Stimulated activated CD4-positive, alpha-beta T cell treated with anti-CD3 and anti-CD28 coated beads, TNF-alpha, amount 100 ng/mL, for 1 hour (primary cell): ENCODE measurements at places on chromosomes 12 and 14.

GRCh38 chr12:57821474-57822214, 3.1 kb upstream of the AVIL start:
- DNase-seq: no peak

DNA sequence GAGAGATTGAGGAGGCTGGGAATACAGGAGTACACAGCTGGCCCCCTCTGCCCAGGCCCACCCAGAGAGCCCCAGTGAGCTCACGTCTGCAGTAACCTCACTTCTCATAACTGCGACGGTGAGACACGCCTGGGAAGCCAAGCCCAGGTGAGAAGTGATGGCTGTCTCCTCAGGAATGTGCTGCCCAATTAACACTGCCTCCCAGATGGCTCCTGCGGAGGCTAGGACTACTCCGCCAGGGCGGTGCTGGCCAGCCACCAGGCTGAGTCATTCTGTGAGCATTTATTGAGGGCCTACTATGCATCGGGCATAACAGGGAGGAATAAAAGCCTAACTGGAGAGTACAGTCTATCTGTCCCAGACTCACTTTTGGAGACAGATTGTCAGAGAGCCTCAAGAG, 9.3 kb upstream of the TMEM106C start:
- no peak for DNase-seq

GRCh38 chr12:104596134-104596799, 139.5 kb downstream of the CHST11 start:
- no peak for DNase-seq

- DNase-seq: no peak
Observed at GRCh38 chr12:61902403-61902802, 357.8 kb upstream of the USP15 start.

- no peak for DNase-seq
Observed at GRCh38 chr12:131018019-131018620, 64.4 kb downstream of the ADGRD1 start.

DNA sequence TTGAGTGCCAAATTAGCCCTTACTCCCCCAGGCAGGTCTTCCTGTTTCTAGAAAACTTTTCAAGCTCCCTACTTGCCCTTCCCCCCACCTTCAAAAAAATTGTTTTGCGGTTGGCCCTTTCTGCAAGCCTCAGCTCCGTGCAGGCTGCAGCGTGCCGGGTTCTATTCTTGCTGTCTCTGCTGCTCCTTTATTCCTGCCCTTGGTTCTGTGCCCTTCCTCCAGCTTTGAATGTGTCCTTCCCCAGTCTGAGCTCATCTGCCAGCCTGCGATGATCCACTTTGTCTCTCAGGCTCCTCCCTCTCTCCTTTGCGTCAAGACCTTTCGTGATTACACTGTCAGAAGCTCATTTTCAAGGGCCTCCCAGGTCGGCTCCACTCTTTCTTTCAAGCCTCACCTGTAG, 98.6 kb downstream of the IRF2BPL start:
- peak; percentile 36 for DNase-seq

DNA sequence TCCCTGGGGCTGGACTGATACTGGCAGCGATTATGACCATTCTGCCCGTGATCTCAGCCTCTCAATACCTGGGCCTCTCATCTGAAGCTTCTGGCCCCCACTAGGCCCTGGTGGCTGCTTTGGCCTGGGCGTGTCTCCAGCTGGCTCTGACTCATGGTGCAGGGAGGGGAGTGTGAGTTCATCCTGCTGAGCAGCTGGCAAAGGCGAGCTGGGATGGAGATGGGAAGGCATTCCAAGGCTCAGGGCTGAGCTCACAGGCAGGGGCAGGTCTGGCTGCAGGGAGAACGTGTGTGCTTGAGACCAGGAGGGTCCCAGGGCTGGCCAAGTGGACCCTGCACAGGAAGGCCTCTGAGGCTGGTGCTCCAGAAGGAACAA, 221.8 kb downstream of the TMEM121 start:
- DNase-seq: no peak
